ENCODE measurements at places on chromosomes 3 and 15.

GRCh38 chr15:74793135-74794028, 11.5 kb downstream of the CSK start:
- DNase-seq, result no peak

DNA sequence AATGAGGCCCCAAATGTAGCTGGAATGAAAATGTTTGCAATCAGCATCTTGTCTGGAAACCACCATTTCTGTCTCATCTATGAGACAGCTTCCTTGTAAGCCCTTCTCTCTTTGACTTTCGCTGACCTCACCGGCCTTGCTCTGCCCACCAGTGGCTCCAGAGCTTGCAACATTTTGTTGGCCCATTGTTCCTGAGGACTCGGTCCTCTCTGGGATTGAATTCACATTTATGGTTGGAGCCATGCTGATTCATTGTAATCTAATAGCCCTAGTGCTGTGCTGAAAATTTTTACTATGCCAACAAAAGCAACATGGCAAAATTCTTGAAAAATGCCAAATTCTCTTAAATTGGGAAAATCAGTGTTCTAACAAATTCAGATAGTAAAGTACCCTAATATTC, 37.2 kb downstream of the ABHD5 start:
- DNase-seq, result no peak

DNA sequence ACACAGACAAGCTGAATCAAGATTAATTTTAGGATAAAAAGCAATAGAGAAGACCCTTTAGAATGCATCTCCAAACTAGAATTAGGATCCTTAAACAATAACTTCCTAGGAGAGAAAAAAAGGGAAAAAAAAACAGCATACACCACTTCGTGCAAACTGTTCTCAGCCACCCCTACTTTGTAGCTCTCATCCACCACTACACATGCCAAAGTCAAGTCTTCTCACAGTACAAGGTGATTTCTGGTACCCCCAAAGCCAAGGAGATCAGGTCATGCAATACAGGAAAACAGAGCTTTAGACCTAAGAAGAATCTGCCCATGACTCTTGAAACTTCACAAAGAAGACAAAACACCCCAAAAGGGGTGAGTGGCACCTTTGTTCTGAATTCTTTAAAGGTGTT, 166.9 kb downstream of the SUCNR1 start:
- DNase-seq, result no peak

DNA sequence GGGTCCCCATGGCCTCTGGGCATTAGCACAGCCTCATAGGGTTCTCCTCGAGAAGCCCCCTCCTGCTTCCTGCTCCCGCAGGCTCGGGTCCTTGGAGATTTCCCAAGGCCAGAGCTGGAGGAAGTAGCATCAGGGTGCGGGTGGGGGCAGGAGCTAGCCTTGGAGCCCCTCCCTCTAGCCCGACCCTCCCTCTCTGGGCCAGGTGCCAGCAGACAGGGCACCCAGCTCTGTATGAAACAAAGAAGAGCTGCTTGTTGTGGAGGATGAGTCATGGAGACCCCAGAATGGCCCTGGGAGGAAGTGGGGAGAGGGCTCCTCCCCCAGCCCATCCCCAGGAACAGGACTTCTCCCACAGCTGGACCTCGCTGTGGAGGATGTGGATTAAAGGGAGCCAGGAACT, 29.2 kb downstream of the EPHB3 start:
- no peak for DNase-seq

DNA sequence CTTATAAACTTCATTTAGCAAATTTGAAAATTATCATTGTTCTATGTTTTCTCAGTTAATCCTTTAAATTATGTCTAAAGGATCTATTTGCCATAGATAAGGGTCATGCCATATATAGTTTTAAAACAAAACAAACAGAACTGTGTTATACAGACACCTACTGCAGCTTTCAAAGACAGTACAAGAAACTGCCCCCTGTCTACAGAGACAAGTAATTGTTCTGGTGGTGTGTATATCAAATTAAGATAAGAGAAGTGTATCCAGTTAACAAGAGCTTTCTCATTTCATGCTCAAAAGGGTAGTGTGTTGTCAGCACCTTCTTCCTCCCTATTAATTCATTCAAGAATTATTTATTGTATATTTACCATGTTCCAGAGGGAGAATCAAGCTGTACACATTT, 201.2 kb downstream of the FMN1 start:
- DNase-seq, result no peak

DNA sequence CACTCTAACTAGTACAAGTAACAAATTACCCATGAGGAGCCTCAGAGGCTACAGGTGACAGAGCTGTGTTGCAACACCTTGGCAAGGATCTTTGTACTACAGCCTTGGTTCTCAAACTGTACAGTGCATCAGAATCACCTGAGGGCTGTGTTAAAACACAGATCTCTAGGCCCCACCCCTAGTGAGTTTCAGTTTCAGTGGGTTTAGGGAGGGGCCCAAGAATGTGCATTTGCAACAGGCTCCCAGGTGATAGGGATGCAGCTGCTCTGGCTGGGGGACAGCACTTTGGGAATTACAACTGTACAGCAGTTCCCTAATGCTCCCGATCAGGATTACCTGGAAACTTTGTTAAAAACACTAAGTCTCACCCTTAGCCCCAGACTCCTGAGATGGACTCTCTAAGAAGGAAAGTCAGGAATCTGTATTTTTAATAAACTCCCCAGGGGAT, 66.1 kb upstream of the NR2F2 start:
- DNase-seq, result no peak

- DNase-seq, result no peak
Observed at GRCh38 chr3:114115143-114115542, 58.6 kb downstream of the QTRT2 start.

GRCh38 chr3:111972891-111973290, 5.9 kb upstream of the ABHD10 start:
- DNase-seq, result no peak

DNA sequence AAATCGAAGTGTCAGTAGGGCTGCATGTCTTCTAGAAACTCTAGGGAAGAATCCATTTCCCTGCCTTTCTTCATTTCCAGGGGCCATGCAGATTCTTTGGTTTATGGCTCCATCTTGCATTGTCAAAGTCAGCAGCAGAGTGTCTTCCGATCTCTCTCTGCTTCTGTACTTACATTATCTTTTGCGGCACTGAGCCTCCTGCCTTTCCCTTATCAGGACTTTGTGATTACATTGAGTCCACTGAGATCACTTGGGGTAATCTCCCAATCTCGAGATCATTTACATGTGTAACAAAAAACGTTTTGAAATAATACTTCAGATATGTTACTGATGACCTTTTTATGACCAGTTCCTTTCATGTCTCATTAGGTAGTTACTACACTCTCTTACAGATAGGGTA, 695.9 kb downstream of the NSUN3 start:
- DNase-seq, result no peak

DNA sequence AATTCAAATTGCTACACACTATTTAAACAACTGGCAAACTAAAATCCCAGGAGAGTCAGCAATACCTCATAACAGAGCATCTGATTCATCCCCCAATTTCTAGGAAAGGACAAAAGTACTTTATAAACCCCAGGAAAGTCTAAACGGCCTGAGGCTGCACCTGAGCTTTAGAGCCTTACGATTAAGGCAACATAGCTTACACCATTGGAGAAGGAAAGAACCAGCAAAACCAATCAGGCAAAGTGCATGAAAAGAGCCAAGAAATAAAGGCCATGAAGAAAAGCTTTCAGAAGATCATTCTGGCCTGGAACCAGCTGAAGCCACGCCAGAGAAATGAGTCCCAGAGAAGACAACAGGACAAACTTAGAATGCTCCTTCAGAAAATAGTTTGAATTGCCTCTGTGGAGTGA, 48.1 kb downstream of the PTPN9 start:
- DNase-seq, result no peak

GRCh38 chr3:23952646-23953045, 7.6 kb downstream of the NR1D2 start:
- no peak for DNase-seq

DNA sequence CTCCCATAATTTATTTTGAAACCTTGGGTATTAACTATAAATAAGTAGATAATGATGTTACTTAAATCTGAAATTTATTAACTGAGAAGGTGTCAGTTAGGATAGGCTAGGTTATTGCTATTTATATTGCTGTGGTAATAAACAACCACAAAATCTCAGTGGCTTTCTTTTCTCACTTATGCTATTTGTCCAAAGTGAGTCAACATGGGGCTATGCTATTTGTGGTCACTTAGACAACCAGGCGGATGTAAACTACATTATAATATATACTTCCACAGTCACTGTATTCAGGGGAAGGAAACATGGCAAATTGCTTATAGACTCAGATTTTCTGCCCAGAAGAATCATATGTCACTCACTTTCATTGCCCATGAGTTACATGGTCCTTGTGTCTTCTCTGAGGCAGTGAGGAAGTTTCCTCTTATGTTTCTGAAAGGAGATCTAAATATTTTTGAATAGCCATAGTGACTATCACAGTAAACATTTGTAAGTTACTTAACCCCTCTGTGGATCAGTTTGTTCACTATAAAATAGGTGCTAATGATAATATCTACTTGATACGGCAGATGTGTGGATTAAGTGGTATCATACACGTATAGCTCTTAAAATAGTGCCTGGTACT, 19.8 kb downstream of the HMG20A start:
- DNase-seq, result no peak

DNA sequence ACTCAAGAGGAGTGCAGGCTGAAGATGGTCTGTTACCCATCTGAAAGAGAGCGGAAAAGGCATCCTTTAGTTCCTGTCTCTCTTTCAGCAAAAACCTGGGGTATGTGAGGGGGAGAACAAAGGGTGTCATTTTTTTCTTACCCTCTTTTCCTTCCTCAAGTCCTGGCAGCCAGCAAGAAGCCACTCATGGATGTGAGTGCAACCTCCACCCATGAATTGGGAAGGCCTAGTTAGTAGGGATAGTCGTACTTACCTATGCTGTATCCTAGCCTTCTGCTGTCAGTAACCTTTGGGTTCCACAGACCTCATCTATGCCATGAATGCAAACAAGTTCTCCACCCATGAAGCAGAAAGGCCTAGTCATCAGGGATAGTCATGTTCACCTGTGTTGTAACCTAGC, 472.8 kb downstream of the ZIC1 start:
- no peak for DNase-seq

GRCh38 chr15:78242128-78242527, 7.8 kb upstream of the ACSBG1 start:
- no peak for DNase-seq

- DNase-seq, result no peak
Observed at GRCh38 chr3:15781131-15781530, 16.6 kb downstream of the ANKRD28 start.

DNA sequence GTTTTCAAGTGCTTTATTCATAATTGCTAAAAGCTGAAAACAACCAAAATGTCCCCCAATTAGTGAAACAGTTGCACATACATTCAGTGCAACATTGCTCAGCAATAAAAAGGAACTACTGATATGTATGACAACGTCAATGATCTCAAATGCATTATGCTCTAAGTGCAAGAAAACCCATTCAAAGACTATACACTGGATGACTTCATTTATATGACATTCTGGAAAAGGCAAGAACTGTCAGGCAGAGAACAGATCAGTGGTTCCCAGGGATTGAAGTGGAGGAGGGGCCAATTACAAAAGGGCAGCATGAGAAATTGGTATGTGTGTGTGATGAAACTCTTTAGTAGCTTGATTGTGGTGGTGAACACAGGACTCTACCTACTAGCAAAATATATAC, 585.6 kb downstream of the TBL1XR1 start:
- DNase-seq, result no peak

- no peak for DNase-seq
Observed at GRCh38 chr3:194369522-194370279, at the start of gene LRRC15. TSS of gene LRRC15 (minus strand) at chr3:194369743. CDS start at chr3:194361043, 8,700 bp downstream.

DNA sequence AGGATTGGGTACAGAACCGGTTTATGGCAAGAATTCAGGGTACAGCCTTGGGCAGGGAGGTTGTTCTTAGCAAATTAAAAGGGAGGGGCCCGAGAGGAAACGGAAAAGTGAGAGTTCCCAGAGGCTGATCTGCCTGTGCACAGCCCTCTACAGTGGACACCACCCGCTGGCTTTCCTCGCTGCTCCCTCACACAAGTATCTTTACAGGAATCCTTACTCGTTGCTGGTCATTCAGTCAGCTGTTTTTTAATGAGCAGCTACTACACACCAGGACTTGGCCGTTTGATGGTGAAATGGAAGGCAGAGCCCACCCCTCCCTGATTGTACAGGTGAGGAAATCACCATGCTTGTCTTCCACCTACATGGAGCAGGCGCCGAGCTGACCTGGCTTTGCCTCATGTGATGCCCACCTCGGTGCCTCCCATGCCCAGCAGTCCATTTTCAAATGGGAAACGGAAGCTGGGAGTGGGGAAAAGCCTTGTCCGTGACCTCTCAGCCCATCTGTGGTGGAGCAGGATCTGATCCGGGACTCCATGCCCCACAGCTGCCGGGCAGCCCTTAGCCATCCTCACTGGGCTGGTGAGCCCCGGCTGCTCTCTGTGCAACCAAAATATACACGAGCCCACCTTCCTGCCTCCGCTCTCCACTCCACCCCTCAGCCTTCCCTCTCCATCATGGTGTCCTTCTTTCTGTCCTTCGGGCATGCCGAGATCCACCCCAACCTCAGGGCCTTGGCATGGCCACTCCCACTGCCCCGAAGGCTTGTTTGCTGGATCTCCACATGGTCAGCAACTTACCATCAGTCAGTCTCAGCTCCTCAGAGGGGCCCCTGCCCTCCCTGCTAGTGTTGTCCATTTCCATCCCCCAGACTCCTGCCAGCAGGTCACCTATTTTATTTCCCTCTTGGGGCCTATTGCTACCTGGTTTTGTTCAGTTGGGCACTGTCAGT, 33.3 kb upstream of the FGD5 start:
- DNase-seq, result no peak

DNA sequence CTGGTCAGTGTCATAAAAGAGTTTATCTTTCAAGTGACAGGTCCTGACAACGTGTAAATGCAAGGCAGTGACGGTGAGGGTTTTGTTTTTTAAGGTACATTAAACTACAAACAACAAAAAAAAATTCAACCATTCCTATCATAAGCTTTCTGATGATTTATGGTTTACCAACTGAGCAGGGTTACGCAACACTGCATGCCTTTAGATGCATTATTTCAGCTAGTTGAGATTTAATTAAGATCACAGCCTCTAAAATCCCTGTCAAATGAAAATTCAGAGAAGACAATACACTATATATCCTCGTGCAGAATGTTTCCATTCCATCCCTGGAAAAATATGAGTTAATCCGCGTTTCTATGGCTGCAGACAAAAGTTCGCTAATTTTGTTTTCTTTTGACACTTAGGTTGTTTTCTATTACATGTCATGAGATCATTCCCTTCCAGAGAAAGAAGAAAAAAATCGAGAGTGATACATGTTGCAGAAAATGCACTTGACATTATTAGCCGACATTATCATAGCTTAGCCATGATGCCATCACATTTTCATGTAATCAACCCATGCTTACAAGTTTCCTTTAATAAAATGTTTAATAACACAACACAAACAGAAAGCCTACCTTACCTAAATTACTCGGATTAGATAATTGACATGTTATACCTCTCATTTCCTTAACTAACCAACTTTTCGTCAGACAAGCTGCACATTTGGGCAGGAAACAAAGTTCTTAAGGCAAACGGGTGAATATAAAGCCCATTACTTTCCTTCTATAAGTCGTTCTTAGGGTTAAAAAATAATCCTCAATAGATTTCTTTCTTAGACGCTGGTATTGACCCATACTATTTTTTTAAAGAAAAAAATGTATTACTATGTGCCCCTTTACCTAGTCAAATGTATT, 521.2 kb downstream of the FOXP1 start:
- no peak for DNase-seq
